Progenitor cell of endocrine pancreas (in vitro differentiated cells): ENCODE measurements at places on chromosomes 3 and 15. TPM values are rescaled to one million over a fixed set of nuclear protein-coding genes. Genes with fewer than 3 reads are reported as not detected.

DNA sequence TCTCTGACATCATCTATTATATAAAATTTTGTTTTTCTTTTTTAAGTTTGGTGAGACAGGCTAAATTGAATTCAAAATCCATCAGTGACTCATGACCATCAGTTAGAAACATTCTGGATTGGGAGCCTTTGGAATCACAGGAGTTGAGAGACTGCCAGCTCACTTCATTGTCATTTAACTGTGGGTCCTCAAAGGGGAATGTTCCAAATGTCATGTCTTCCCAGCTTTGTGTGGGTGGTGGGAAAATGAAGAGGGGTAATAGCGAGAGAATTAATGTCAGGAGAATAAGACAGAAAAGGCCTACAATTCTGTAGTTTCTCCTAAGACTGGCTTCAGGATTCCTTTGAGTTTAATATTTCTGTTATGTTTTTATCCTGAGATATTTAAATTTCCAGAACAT, 1051.9 kb downstream of the FHIT start:
- H3K27ac ChIP-seq = no peak overlapping the region
- no peak for DNase-seq
- no peaks in the 10 kb centered on the region for H3K27me3 ChIP-seq

DNA sequence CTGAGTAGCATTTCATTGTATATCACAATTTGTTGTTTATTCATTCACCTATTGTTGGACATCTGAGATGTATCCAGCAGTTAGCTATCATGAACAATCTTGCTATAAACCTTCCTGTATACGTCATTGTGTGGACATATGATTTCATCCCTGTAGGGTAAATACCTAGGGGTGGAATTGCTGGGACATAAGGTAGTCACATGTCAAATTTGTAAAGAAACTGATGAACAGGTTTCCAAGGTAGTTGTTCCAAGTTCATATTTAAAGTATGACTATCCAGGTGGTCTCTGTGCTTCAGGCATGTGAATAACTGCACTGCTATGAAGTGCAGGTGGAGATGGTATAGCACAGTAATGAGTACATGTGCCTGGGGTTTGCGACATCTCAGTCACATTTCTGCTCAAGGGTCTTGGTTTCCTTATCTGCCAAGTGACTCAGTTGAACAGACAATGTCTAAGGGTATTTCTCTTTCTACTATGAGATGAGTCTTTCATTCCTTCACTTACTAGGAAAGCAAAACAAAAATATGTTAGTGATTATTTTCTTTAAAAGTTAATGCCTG, 229.0 kb upstream of the HES1 start:
- H3K27me3 ChIP-seq = no peaks in the 10 kb centered on the region
- no peak overlapping the region for H3K4me3 ChIP-seq
- no peak for DNase-seq
- no peak overlapping the region for H3K27ac ChIP-seq
- peaks cover 58% of the 10 kb centered on the region for H3K4me1 ChIP-seq
- no peaks in the 10 kb centered on the region for H3K36me3 ChIP-seq

ARPP21 gene
- not detected in 2 replicates for total RNA-seq

KCNAB1 gene
- 1.8 and 2.1 TPM in 2 replicates for total RNA-seq

ACTRT3 gene
- 2.1 and 2.6 TPM in 2 replicates for total RNA-seq
